T-helper 1 cell treated with Interleukin-12 subunit alpha and Interleukin-12 subunit beta and Interleukin-4 antibody, amounts not matched to agents 30 ng/mL and 1 ng/mL, for 36 hours (primary cell): ENCODE measurements at places on chromosomes 16 and 17. TPM values are rescaled to one million over a fixed set of nuclear protein-coding genes. Genes with fewer than 3 reads are reported as not detected.

Gene RAB34
- total RNA-seq: 9.0 and 9.4 TPM in 2 replicates

Gene FAM83G
- total RNA-seq: 6.7 and 7.0 TPM in 2 replicates

Gene GSDMA
- 2.5 and 2.8 TPM in 2 replicates for total RNA-seq

Gene RAB26
- total RNA-seq: 0.44 TPM in 1 of 2 replicates, not detected in the other

Gene PRSS36
- 1.1 and 2.1 TPM in 2 replicates for total RNA-seq

Gene EVPL
- total RNA-seq: 0.02 and 0.07 TPM in 2 replicates

Gene TENT4B
- total RNA-seq: 22.5 and 22.7 TPM in 2 replicates

Gene MPDU1
- 85.1 and 88.0 TPM in 2 replicates for total RNA-seq

Gene GEMIN4
- total RNA-seq: 30.5 and 31.6 TPM in 2 replicates

Gene COTL1
- total RNA-seq: 777 and 788 TPM in 2 replicates

Gene KRT34
- total RNA-seq: not detected in 2 replicates

Gene ZNF423
- total RNA-seq: not detected in 2 replicates

Gene ALOX12
- not detected in 2 replicates for total RNA-seq
